ENCODE measurements at places on chromosomes 5 and 9. TPM values are rescaled to one million over a fixed set of nuclear protein-coding genes. Genes with fewer than 3 reads are reported as not detected.

The BTNL8 gene
- not detected for total RNA-seq

The SMIM23 gene
- total RNA-seq: not detected

The MARCOL gene
- not detected for total RNA-seq

The IFNA21 gene
- total RNA-seq: not detected

The SPINK6 gene
- not detected for total RNA-seq

The DRD1 gene
- total RNA-seq: not detected

The ARHGEF37 gene
- 5.3 TPM for total RNA-seq

The SLC6A18 gene
- not detected for total RNA-seq

The THBS4 gene
- 17.3 TPM for total RNA-seq

The ZNF462 gene
- 12.1 TPM for total RNA-seq

The CTNNAL1 gene
- 35.0 TPM for total RNA-seq

The MEF2C gene
- total RNA-seq: 92.0 TPM

The CRAT gene
- total RNA-seq: 141 TPM

The NUTM2F gene
- not detected for total RNA-seq

The S100Z gene
- total RNA-seq: 2.5 TPM

The CAVIN4 gene
- 0.17 TPM for total RNA-seq

The ENHO gene
- not detected for total RNA-seq

The GAS1 gene
- total RNA-seq: 89.2 TPM

The COL27A1 gene
- total RNA-seq: 7.7 TPM

The GRXCR2 gene
- not detected for total RNA-seq
